Activated CD8-positive, alpha-beta memory T cell treated with anti-CD3 and anti-CD28 coated beads for 1 hour (primary cell): ENCODE measurements at places on chromosomes 5 and 9.

- no peak for DNase-seq
These were observed 160.8 kb downstream of the DMRT2 start for GRCh38 chr9:1210954-1211353.

- DNase-seq = peak; percentile 4
These were observed 621 bp downstream of the NR6A1 start for GRCh38 chr9:124770359-124771020.

DNA sequence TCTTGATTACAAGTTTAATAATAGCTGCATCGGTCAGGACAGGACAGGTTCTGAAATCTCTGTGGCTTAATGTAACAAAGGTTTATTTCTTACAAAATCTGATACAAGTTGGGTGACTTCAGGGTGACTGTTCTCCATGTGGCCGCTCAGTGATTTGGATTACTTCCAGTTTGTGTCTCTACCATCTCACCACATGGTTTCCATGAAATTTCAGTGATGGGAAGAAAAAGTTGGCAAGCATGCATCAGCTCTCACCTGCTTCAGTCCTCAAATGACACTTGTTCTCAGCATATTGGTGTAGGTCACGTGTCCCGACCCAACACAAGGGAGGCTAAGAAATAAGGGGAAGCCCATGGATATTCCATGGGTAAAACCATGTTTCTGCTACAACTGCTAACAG lies 7.8 kb upstream of the TMEM268 start:
- DNase-seq = no peak

DNA sequence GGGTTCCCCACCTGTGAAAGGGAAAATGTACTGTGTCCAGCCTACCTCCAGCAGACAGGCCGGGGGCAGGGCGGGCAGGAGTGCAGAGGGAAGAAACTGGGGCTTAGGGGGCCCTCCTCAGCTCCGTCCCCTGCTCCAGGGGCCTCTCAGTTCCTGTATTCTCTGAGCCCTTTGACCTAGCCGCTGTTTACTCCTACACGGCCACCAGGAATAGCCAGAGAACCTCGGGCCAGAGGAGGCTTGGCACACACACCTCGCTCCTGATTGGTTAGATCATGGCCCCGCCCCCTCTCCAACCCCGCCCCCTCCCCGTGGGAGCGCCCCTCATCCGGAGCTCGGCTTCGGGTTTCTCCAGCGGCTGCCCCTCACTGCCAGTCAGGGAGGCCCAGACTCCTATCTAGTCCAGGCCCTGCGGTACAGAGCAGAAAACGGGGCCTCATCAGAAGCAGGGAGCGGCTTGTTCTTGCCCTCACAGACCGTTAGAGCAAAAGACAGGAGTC lies 2.2 kb downstream of the ST6GALNAC6 start:
- DNase-seq = no peak

GRCh38 chr9:347667-348292 lies 133.1 kb downstream of the DOCK8 start:
- no peak for DNase-seq

GRCh38 chr9:91755761-91756509 lies 194.1 kb downstream of the ROR2 start:
- DNase-seq = no peak

GRCh38 chr9:101117161-101117560 lies 88.6 kb downstream of the PLPPR1 start:
- DNase-seq = no peak

- DNase-seq = no peak
These were observed 17.5 kb downstream of the ATOX1 start for GRCh38 chr5:151740958-151741373.

GRCh38 chr9:13424204-13424603 lies 144.7 kb upstream of the MPDZ start:
- DNase-seq = no peak

GRCh38 chr5:151345808-151346478 lies 1.4 kb downstream of the SLC36A2 start:
- DNase-seq = no peak

DNA sequence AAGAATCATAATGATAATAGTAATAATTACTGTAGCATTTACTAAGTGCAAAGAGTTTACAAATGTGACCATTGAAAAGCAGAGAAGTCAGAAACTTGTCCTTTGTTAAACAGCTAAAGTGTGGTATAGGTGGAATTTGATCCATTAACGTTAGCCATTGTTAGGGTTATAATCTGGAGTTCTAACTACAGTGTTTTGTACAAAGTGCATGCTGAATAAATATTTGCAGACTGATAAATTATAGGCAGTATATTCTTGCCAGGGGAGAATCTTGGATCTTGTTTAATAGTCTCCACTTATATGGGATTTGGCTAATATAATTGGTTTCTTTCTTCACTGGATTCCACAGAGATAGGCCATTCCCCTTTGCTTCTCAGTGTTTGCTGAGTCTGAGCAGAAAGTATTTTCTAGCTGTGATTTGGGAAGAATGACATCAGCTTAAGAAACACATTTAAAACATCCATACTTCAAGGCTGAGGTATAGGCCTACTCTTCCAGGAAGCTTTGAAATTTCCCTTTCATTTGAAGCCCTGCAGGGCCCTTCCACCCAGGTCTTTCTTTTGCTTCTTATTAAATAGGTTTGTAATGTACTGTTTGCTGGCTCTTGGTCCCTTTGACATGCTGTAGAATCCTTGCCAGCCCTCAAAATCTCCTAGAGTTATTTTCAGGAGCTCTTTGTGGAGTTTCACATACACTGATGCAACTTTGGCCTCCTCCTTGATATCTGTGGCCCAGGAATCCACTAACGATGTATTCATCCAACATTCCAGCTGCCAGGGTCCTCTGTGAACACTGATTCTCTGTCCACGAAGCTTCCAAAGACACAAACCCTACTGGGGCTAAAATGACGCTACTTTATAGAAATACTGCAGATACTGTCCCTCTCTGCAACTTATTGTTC lies 51.4 kb downstream of the ATP10B start:
- no peak for DNase-seq

- DNase-seq = no peak
These were observed 32.7 kb downstream of the SMC5 start for GRCh38 chr9:70291446-70291845.

DNA sequence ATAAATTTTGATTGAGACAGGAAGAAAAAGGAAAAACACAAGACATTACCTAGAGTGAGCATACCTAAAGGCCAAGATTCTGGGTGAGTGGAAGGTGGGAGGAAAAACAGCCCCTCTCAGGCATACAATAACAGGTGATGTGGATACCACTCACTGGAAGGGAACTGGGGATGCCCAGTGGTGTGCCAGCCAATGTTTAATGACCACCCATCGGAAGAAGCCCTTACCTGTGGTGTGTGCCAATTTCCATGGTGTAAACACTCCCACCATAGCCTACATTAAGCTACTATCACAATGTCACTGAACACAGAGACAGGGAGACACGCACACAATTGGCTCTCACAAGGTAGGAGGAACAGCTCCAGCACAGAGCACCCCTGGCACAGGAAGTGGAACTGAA lies 63.5 kb downstream of the SEMA5A start:
- no peak for DNase-seq

- DNase-seq = no peak
These were observed 87.5 kb upstream of the SSBP2 start for GRCh38 chr5:81838307-81838906.

GRCh38 chr9:82797534-82797933 lies 265.4 kb downstream of the RASEF start:
- DNase-seq = no peak

- no peak for DNase-seq
These were observed 11.5 kb upstream of the SPATA24 start for GRCh38 chr5:139415221-139415861.

- DNase-seq = no peak
These were observed 140.0 kb upstream of the RAD23B start for GRCh38 chr9:107142896-107143603.
